ENCODE measurements at places on chromosomes 3 and 15.

GRCh38 chr3:45816544-45816943 lies 20.2 kb upstream of the SLC6A20 start:
- peak; percentile 79 for DNase-seq
- H3K27me3 ChIP-seq = no peaks in the 10 kb centered on the region
- H3K36me3 ChIP-seq = no peaks in the 10 kb centered on the region
- no peak overlapping the region for H3K4me3 ChIP-seq
- H3K27ac ChIP-seq = no peak overlapping the region
- H3K4me1 ChIP-seq = peaks cover 34% of the 10 kb centered on the region

- H3K4me1 ChIP-seq = no peaks in the 10 kb centered on the region
- H3K4me3 ChIP-seq = no peak overlapping the region
- H3K27ac ChIP-seq = no peak overlapping the region
- no peaks in the 10 kb centered on the region for H3K27me3 ChIP-seq
Measured at GRCh38 chr3:111087924-111088469, 16.4 kb downstream of the NECTIN3 start.

- H3K27ac ChIP-seq = no peak overlapping the region
- no peak overlapping the region for H3K4me3 ChIP-seq
- no peaks in the 10 kb centered on the region for H3K4me1 ChIP-seq
Measured at GRCh38 chr3:119898478-119899191, 116.7 kb downstream of the NR1I2 start.

DNA sequence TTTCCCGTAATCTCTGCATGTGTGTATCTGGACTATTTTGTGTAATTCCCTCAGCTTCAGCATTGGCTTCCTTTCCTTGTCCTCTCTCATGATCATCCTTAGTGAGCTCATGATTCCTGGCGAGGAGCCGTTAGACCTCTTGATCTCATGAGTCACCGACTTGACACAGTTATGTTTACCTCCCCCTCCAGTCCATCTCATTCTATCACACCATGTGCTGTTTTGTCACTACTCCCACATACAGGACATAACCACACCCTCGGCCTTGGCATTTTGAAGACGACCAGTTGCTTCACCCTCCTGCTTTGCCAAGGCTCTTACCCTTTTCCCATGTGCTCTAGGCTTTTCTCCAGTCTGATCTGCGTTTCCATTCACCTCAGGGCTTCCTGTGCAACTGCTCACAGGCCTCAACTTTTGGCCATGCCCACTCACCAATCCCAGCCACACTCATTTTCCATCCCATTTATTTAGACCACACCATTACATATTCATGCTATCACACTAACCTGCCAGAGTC lies 41.5 kb downstream of the CP start:
- no peak overlapping the region for H3K27ac ChIP-seq
- DNase-seq = peak; percentile 28
- H3K4me3 ChIP-seq = no peak overlapping the region
- peaks cover 1% of the 10 kb centered on the region for H3K36me3 ChIP-seq

DNA sequence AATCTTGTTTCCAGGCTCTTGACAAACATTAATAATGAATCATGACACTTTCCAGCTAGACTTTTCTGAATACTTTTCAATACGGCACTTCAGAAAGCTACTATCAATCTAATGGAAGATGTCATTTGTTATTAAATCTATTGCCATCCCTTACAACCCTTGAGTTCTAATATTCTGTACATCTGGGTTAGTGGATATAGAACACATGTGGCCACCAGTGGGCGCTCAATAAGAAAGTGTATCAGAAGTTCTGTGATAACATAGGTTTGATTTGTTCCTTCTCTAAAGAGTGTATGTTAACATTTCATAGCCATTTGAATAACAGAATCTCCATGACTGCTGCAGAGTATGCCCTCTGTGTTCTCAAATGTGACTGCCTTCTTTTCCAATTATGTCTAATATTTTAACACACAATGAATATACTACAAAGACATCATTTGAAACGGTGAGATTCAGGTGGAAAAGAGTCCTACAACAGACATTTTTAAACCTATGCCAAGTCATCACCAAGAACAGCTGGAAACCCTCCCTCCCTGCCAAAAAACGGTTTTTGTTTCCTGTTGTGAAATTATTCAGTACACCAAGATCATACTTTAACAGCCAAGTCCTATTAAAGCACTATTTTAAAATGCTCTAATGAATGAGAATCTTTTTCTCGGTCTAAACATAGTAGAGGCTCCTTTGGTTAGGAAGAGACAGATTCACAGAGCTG lies 22.2 kb downstream of the ALDH1A2 start:
- no peak overlapping the region for H3K4me3 ChIP-seq
- no peak overlapping the region for H3K27ac ChIP-seq
- H3K36me3 ChIP-seq = no peaks in the 10 kb centered on the region
- peaks cover 21% of the 10 kb centered on the region for H3K4me1 ChIP-seq

All from keratinocyte (primary cell).